Keratinocyte (primary cell): ENCODE measurements at places on chromosomes 3 and 15.

- no peak for DNase-seq
Observed at GRCh38 chr3:72397586-72397985, 450.7 kb downstream of the SHQ1 start.

DNA sequence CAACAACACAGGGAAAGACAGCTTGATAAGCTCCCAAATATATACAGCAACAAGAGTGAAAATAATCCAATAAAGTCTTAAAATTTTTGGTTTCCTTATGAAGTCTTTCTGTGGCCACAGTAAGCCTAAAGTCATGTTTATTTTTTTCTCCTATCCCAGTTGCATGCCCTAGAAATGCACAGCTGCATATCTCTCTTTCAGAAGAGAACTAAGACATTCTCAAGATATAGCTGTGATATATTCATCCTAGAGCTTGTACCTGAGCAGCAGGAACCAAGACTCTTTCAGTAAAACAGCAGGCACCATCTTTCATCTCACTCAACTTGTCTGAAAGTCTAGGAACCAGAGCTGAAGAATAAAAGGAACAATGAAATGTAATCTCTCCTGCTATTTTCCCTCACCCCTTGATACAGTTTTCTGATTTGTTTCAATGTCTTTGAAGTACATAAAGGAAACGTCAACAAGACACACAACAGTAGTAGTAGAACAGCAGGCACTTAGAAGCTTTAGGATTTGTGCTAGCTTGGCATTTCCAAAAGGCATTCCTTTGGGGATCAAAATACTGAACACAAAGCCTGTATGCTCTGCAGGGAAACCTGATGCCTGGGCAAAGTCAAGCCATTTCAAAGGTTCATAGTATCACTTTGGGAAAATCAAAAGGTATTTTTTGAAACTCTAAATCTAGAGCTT, 536.8 kb downstream of the PYDC2 start:
- no peak for DNase-seq

GRCh38 chr3:170725285-170725731, 139.4 kb upstream of the SLC7A14 start:
- no peak for DNase-seq

DNA sequence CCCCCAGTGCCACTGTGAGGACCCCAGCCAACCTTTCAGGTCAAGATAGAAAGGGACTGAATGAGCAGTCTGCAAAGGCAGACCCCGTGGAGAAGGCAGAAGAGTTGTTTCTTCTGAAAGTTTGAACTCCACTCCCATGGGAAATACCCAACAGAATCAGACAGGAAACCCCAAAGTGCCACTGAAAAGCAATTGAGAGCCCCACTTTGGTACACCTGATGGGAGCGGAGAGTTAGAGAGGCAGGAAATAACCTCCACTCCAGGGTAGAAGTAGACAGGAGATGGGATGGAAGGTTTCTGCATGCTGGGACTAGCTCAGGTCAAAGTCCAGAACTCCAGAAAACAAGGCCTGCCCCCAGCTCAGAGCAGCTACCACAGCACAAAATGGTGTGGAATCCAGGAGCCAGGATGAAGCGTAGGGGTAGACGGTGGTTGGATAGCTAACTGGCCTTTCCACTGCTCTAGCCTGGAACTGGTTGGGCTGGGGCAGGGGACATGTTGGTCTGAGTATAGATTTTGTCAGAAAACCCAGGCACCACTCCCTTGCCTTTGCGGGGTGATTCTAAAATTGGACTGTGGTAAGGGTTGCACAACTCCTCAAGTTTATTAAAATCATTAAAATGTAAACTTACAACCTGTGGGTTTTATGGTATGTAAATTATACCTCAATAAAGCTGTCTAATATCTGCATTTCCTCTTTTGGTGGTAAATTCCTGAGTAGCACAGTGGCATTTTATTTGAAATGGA, 1.9 kb upstream of the RAB43 start:
- no peak for DNase-seq

GRCh38 chr15:97976766-97977503, 16.4 kb downstream of the ARRDC4 start:
- no peak for DNase-seq

DNA sequence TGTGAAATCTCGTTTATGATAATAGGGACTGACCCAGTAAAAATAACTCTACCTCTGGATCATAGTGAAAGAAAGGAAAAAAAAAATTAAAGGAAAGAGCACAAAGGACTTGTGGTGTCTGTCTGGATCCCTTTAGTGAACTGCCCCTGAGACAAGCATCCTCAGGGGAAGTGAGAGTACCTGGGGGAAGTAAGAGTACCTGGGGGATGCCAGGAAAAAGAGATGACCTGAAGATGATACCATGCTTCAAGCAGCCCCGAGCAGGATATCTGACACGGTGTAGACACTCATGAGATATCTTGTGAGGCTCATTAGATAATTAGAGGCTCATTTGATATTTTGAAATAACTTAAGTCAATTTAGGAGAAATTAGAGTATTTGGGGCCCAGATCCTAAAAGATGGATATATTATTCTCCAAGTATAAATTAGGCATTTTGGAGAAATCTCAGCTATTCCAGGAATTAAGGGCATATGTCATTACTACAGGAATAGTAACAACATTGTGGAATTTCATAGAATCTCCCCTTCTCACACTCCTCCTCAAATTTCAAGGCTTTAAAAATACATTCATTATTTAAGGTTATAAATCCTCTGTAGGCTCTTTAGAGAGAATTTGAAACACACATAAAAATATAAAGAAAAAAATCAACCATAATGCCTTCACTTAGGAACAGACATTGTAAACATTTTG, 36.3 kb upstream of the PSMD6 start:
- DNase-seq, result no peak
